Activated CD8-positive, alpha-beta memory T cell treated with anti-CD3 and anti-CD28 coated beads for 24 hours (primary cell): ENCODE measurements at places on chromosomes 7 and 10.

DNA sequence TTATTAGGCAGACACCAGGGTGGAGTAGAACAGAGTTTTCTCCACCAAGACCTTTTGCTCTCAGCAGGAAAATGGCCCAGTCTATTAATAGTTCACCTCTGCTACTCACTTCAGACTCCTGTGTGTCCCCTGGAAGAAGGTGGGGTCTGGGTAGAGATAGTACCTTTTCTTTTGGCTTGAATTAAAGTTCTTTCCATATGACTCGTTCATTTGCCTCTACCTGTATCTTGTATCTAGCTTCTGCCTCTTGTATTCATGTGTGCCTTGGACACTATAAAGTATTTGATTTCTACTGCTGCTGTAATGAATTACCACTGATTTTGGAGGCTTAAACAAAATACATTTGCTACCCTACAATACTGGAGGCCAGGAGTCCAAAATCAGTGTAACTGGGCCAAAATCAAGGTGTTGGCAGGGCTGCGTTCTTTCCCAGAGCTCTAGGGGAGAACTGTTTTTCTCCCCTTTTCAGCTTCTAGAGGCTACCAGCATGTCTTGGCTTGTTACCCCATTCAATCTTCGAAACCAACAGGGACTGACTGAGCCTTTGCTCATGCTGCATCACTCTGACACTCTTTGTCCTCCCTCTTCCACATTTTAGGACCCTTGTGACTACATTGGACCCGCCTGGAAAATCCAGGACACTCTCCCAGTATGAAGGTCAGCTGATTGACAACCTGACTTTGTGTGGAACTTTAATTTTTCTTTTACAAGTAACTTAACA is 155.6 kb upstream of the PRSS58 start:
- no peak for DNase-seq

- no peak for DNase-seq
Observed at GRCh38 chr10:131842351-131843088, 58.3 kb upstream of the PPP2R2D start.

GRCh38 chr7:103984050-103984449 is 5.4 kb downstream of the RELN start:
- no peak for DNase-seq

- DNase-seq: peak; percentile 78
Observed at GRCh38 chr10:132397671-132398565, 918 bp downstream of the PWWP2B start.

- DNase-seq: no peak
Observed at GRCh38 chr10:14408139-14408538, 77.4 kb upstream of the FRMD4A start.

DNA sequence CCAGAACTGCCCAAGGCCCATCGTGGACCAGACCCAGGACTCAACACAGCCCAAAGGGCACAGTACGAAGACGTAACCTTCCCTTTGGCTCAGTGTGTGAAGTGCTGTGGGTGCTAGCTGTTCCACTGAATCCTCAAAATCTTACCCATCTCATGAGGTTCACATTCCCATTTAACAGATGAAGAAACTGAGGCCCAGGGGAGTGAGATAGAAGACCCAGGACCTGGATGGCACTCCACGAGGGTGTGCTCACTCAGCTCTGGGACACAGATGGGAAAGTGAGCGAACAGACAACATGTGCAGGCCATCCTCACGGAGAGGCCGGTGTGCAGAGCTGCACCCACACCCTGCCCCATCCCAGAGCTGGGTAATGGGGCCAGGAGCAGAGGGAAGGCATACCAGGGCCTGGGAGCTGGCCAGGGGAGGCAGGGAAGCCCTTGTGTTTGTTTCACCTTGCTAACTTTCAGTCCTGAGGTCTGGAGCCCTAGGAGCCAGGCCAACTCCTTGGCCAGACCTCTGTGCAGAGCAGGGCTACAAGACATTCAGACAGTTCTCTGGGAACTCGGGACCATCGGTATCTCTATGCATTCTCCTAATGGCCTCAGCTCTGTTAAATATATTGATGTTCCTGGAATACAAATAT is 100.3 kb upstream of the ZMIZ1 start:
- no peak for DNase-seq

- DNase-seq: no peak
Observed at GRCh38 chr7:104410742-104411141, 82.3 kb downstream of the LHFPL3 start.

DNA sequence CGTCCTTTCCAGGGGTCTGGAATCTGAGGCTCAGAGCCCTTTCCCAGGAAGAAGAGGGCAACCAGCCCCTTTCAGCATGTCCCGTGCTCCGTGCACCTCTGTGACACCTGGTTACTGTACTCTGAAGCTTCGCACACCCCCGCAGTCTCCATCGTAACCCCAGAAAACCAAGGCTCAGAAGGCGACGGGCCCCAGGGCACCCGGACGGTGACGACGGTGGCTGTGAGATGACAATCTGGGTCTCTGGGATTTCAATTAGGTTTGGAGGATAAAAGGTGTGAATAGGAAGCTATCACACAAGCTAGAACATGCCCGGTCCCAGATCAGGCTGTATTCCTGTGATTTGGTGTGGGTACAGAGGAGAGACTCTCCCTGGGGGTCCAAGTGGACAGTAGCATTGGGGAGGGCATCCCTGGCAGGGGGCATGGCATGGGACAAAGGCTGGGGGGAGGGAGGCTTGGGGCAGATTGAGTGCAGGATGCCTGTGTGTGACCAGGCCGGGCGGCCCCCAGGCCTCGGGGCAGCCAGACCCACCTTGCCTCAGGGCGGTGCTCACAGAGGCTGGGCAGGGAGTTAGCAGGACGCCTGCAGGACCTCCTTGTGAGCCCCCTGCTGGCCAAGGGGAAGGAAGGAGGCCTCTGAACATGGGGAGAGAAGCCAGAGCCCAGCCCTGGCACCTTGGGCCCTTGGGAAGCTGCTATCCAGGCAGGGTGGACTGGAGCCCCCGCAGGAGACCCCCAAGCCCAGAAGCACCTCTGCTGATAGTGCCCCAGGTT is 23.4 kb upstream of the PSMG3 start:
- DNase-seq: no peak

DNA sequence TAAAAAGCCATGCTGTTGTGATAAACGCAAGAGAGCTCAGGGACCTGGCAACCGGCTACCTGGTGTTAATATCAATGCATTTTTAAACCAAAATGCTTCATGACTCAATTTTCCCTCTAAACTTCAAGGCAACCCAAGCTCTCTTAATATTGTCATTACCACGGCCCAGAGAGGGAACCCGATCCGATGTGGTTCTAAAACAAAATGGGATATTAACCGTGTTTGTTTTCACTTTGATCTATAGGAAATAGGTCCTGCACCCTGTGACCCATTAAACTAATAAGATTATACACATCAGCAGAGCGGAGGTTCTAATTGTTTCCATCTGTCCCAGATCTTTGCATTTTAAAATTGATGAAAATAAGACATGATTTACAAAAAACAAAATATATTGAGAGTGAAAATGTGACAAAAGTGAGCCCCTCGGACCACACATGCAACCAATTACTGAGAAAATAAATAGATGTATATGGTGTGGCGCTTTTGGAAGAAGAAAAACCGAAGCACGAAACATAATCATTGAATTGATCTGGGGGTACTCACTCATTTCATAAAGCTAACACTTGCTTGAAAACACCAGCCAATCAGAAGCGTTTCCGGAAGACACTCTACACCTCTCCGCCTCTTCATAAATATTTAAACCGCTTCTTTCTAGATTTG is 290.3 kb upstream of the NFE2L3 start:
- DNase-seq: no peak

DNA sequence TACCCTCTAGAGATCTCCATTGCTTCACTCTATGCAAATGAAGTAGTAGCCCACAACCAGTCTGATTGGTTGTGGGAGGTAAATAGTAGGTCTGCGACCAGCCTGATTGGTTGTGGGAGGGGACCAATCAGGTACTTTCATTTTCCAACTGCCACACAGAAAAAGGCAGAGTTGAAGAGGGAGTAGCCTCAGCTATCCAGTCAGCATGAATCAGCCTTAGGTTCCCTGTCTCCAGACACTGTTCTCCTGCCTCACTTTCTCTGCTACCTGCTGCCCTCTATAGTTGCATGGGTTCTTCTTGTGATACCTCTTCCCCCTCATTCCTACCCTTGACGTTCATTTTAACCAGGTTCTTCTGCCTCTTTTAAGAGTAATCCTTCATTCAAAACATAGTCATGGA is 114.5 kb upstream of the LYZL1 start:
- DNase-seq: no peak

DNA sequence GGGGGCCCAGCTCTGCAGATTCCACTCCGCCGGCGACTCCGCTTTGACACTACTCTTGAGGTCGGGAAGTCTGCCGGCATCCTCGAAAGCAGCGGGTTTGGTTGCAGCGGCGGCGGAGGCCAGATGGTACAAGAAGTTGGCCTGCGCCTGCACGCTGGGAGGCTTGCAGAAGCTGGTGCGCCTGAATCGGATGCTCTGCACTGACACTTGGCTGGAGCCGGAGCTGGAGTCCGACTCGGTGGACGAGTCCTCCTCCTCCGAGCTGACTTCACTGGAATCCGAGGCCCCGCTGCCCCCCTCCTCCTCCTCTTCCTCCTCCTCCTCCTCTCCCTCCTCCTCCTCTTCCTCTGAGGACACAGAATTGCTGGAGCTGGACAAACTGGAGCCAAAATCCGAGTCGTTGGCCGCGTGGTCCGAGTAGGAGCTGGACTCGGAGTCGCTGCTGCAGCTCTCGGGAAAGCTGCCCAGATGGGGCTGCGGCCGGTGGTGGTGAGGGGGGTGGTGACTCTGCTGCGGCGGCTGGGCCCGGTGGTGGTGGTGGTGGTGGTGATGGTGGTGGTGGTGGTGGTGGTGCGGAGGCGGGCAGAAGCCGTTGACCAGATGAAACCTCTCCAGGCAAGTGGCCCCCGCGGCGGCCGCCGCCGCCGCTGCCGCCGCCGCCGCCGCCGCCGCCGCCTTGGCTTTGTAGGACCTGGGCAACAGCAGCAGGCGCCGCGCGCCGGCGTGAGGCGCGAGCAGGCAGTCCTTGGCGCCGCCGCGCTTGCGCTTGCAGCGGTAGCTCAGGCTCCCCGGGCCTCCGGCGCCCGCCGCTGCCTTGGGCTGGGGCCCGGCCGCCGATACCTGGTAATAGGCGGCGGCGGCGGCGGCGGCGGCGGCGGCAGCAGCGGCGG is 9.0 kb downstream of the SKIDA1 start:
- DNase-seq: peak; percentile 75

- DNase-seq: no peak
Observed at GRCh38 chr7:30430276-30430675, 48.3 kb downstream of the NOD1 start.

DNA sequence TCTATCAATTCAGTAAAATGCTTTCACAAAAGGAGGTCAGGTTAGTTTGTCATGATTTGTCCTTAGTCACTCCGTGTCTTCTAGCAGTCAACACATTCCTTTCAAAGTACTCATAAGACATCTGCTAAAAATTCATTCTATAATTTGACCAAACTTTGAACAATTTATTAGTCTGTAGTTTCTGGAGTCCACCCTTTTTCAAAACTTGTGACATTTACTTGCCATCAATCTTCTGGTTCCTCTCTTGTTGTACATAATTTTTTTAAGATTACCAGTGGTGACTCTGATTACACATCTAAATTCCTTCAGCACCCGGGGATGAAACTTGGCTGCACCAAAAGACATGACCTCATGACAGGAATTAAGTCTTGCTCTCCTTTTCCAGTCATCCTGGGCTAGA is 130.1 kb downstream of the NEBL start:
- no peak for DNase-seq

GRCh38 chr7:152615031-152615741 is 60.8 kb downstream of the XRCC2 start:
- no peak for DNase-seq

- DNase-seq: no peak
Observed at GRCh38 chr7:95322854-95323253, 1.5 kb downstream of the PON1 start.

DNA sequence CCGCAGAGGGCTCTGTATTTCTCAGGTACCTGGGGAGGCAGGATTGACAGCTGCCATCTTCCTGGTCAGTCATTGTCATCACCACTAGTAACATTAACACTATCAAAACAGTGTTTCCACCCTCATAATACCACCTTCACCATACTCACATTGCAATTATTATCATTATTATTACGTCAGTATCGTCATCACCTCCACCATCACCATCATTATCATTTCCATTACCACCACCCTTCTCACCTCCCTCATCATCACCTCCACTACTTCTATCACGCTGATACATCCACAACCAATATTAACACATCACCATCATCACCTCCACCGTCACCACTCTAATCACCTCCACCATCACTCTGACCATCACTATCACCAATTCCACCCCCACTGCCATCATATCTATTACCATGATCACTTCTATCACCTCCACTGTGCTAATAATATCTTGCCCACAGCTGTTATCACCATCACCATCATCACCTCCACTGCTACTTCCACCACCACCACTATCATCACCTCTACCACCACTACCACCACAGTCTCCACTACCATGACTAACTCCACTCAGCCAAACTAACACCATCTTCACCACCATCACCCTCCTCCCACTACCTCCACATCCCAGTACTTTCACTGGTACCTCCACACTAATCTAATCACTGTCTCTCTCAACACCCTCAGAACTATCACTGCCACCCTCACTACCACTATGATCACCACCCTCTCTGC is 196.4 kb downstream of the RPS24 start:
- DNase-seq: no peak

- DNase-seq: no peak
Observed at GRCh38 chr7:44484482-44485313, 5.8 kb downstream of the NUDCD3 start.

DNA sequence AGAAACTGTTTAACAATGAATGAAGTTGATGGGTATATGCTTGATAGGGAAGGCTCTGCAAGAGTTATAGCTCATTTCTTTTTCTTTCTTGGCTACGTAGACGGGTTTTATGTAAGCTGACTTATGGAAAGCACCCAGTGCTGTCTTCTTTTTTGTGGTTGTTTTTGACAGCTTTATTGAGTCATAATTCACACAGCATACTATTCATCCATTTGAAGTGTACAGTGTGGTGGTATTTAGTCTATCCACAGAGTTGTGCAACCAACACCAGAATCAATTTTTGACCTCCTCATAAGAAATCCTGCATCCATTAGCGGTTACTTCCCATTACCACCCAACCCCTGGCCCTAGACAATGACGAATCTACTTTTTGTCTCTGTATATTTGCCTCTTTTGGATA is 240.6 kb upstream of the KIAA1217 start:
- DNase-seq: no peak

DNA sequence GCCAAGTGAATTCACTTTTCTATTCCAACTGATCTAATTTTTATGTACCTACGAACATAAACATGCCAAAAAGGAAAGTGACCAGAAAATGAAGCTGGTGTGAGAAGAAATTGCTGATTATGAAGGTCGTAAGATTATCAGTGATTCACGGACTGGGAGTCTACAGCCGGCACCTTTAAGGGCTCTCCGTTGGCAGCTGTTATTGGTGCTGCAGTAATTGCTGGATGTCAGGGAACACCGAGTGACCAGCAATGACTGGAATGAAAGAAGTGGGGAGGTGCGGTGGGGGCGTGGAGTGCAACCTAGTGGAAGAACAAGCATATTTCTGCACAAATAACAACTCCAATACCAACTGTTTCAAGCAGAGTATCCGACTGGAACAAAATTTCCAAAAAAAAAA is 109.8 kb upstream of the TARP start:
- no peak for DNase-seq
